ENCODE measurements at places on chromosomes 7 and 10.

- DNase-seq = no peak
Measured at GRCh38 chr7:11194492-11194891, 220.8 kb downstream of the PHF14 start.

DNA sequence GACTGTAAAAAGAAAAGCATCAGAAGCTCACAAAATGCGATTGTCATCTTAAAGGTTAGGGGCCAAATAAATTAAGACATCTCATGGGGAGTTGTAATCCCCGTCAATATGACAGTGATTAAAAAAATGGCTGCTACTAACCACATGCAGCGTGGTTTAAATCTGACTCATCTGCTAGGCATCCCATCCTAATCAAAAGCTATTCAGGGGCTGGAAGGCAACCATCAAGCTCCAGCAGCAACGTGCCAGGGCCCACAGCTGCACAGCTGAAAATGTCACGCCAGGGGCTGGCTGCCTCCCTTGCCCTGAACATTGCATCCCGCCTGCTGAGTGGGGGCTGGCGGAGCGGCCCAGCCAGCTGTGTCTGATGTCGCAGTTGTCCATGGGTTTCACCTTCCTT is 66.3 kb upstream of the FRMD4A start:
- DNase-seq = peak; percentile 40

DNA sequence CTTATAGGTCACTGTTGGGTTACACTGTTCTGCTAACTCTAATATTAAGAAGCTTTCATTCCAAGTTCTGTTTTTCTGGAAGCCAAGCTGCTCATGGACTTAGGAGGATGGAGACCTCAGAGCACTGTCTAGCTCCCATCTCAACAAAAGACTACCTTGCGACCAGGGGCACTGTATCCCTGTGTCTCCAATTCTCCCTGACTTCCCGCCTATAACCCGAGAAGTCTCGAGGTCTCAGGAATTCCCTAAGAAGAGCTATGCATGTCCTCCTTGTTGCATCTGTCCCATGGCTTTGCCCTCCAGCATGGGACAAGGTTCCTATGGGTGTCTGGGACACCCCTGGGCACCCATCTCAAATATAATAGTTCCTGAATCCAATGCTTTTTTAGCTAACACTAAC is 31.2 kb downstream of the BTBD16 start:
- no peak for DNase-seq

- DNase-seq = peak; percentile 54
Measured at GRCh38 chr10:123007558-123008354, 839 bp downstream of the IKZF5 start.

DNA sequence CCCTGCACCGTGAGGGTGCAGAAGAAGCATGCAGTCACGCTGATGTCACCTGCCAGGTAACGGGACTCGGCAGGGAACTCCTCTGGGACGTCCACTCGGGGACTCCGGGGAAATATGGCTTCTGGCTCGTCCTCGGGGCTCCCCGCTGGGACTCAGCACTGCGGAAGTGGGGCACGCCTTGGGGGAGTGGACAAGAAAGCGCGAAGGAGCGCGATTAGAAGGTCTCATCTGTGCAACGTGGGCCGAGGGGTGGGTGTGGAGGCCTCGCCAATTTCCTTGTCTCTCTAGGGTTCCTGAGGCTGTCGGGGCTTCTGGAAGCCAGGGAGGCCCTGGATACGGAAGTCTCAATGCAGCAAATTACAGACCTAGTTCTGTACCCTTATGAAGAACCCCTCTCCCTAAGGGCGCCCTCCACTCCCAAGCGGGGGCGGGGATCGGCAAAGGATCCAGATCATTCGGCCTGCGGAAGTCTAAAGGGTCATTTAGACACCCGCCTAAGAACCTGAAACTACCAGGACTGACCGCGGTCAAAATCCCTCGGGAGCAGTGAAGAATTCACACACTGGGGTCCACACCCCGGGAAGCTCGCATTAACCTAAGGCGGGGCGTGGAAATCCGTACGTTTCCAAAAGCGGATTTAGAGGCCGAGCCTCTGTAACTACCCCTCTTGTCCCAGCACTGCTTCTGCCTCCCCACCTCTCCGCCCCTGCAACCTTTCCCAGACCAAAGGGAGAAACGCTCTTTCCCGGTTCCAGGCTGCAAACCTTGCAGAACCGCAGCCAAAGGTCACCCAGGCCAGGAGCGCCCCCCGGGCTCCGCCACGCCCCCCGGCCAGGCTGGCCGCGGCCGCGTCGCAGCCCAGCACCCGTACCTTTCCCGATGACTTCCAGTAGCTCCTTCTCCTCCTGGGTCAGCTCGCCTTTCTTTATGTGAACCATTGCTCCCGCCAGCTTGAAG is 640 bp downstream of the ANKMY2 start:
- peak; percentile 51 for DNase-seq

DNA sequence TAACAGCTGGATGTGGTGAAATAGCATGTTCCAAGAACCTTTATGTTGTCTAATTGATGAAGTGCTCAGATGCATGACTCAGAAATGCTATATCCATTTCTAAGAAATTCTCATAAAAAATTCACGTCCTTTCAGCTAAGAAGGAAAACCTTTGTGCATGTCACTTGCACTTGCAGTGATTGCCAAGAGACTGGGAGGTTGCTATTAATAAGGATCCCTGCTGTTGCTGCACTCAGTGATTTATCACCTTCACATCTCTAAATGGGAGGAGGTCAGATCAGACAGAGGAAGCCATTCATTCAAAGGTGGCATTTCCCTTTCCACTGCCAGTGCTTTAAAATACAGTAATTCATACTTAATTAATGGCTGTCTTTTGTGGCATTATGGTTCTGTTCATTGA is 89.5 kb downstream of the THSD7A start:
- DNase-seq = no peak

- DNase-seq = no peak
Measured at GRCh38 chr10:30996481-30997005, 35.1 kb downstream of the ZNF438 start.

DNA sequence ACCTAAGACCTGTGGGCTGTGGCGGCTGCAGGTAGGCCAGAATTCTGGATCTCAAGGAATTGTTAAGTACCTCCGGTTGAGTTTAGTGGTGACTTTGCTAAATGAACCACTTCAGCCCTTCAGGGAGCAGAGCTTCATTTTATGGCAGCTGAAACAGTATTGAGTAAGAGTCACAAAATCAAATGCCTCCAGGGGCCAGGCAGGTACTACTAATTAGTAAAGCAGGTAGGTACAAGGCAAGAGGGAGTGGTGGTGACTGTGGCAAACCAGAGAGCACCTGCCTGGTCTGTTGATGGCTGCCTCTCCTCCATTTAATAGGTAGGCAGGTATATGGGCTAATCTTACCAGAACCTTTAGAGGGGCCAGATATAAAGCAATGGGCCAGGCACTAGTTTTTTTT is 118.8 kb downstream of the EMX2 start:
- no peak for DNase-seq

GRCh38 chr10:13998163-13998835 is 332.4 kb downstream of the FRMD4A start:
- no peak for DNase-seq

GRCh38 chr7:4791738-4792536 is 16.5 kb downstream of the AP5Z1 start:
- DNase-seq = peak; percentile 89

Data from left lung (tissue), 14 donors.